ENCODE measurements at places on chromosomes 6 and 20.
A peak's percentile ranks its signal among the peaks of the same experiment; 100 is the strongest.

GRCh38 chr6:136795996-136796395 is 3.7 kb upstream of the MAP3K5 start:
- DNase-seq: no peak

GRCh38 chr6:24646771-24647170 is 780 bp upstream of the KIAA0319 start:
- DNase-seq: no peak

- DNase-seq: no peak
These were observed 30.5 kb upstream of the TLDC2 start for GRCh38 chr20:36845288-36845971.

GRCh38 chr6:137313928-137314855 is 95.0 kb upstream of the IFNGR1 start:
- peak; percentile 25 for DNase-seq

DNA sequence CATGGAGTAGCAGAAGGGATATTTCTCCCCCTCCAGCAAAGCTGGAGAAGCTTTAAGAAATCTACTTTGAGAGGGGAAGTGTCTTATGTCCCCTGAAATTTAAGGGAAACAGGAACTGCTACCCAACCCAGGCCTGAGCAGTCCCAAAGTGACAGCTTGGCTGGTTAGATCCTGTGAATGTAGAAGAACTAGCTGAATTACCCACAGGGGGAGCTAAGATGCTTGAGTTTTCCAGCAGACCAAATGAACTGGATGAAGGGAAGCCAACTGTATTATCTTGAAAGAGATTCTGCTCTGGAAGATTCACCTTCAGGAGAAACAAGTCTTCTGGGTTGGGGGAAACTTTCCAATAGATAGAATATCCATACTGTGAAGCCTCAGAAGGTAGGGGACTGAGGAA is 303.3 kb upstream of the MMS22L start:
- no peak for DNase-seq

GRCh38 chr6:4560221-4561077 is 215.8 kb upstream of the CDYL start:
- DNase-seq: no peak

DNA sequence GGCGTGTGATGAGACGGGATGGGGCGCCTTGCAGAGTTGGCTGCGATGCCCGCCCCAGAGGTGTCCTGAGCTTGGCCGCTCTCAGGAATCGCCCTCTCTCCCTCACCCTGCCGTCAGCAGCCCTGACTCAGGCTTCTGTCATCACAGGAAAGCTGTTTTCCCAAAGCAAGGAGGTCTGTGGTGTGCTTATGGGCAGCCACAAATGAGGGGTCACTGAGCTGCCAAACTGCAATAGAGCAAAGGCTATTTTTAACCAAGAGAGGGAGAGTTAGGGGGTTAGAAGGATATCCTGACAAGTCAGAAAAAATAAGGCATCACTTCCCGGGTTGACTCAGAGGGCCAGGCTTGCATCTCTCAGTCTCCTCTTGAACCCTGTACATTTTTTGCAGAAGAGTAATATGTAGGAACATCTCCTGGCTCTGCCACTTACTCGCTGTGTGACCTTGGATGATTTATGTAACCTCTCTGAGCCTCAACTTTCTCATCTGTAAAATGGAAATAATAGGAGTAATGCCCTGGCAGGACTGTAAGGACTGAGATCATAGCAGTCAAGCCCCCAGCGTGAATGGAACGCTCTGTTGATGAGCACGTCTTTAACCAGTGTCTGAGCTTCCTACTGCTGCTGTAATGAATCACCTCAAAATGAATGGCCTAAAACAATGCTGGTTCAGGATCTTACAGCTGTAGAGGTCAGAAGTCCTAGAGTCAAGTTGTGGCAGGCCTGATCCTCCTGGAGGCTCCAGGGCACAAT is 181.9 kb downstream of the NFATC2 start:
- no peak for DNase-seq

GRCh38 chr6:10465629-10466499 is 51.0 kb upstream of the TFAP2A start:
- DNase-seq: no peak

- no peak for DNase-seq
These were observed 78.5 kb downstream of the CD164 start for GRCh38 chr6:109303640-109304283.

- no peak for DNase-seq
These were observed 56.2 kb upstream of the ARID1B start for GRCh38 chr6:156720691-156721685.

DNA sequence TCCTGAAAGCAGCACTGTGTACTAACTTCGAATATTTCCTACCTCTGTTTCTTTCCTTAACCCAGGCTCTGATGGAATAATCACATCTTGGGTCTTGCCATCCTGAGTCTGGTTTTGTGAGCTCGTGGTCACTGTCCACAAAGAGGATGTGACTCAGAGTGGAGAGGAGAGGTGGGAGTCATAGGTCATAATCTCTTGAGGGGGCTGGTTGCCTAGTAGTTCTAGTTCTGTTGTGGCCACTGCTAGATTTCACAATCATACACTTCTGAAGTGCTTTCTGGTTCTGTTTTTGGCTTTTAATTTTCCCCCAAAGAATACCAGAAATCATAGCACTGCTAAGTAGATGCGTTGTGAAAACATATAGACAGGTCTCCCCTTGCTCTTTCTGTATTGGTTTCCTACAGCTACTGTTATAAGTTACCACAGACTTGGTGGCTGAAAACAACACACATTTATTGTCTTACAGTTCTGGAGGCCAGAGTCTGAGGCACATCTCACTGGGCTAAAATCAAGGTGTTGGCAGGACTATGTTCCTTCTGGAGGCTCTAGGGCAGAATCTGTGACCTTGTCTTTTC is 102.8 kb downstream of the NRSN1 start:
- DNase-seq: no peak

- no peak for DNase-seq
These were observed 21.5 kb downstream of the NOX3 start for GRCh38 chr6:155434096-155434495.

DNA sequence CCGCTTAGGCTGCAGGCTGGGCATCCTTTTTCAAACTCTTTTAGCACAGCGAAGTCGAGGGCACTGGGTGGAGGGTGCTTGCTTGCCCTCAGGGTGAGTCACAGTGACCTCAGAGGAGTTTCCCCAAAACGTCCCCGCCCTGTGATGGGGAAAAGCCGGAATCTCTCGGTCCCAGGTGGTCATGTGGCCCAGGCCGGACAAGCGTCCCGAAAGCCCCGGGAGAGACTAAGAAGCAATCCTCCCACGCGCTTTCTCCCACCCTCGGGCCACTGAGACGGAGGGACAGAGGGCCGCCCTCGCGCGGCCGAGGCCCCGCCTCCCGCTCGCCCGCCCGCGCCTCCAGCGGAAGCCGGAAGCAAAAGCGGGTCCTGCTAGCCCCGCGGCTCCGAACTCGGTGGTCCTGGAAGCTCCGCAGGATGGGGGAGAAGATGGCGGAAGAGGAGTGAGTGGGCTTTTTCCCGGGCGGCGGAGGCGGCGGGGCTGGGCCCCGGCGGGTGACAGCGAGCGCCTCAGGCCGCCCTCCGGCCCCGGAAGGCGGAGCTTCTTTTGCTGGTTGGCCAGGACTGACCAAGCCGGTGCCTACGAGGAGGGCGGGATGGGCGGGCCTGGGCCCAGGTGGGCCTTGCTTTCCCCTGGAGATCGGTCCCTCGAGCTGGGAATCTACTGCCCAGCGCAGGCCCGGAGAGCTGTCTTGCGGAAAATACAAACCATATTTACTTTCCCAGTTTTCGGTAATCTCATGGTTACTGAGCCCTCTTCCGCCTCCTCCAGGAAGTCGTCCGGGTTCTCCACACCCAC is at the start of gene SLC9A8:
SLC9A8 (plus strand) TSS at position 322 of the 798 bp plus-strand sequence; CDS start at position 417, 95 bp downstream.
- peak; percentile 54 for DNase-seq

DNA sequence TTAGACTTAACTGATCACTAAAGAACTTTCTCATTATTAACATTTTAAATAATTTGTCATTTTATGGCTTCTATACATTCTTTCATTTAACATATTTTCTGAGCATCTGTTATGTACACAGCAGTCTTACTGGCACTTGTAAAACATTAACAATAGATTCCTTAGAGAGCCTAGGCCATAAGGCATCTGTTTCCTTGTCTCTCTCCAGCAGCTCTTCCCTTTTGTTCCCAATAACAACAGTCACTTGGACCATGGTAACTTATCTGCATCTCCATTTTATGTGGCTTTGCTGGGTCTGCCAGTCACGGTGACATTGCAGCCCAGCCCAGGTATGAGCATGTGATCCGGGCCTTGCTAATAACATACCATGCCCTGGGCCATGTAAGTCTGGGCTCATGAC is 11.7 kb upstream of the TASP1 start:
- no peak for DNase-seq

- no peak for DNase-seq
These were observed 52.2 kb upstream of the FAM83C start for GRCh38 chr20:35344354-35344837.

DNA sequence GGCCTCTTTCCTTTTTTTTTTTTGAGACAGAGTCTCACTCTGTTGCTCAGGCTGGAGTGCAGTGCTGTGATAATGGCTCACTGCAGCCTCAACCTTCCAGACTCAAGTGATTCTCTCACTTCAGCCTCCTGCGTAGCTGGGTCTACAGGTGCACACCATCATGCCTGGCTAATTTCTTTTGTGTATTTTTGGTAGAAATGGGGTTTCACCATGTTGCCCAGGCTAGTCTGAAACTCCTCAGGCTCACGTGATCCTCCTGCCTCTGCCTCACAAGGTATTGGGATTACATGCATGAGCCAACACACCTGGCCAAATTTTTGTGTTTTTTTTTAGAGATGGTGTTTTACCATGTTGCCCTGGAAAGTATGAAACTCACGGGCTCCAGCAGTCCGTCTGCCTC is 29.3 kb downstream of the SRC start:
- no peak for DNase-seq

- DNase-seq: no peak
These were observed 323.4 kb downstream of the SYNE1 start for GRCh38 chr6:152313542-152314482.

DNA sequence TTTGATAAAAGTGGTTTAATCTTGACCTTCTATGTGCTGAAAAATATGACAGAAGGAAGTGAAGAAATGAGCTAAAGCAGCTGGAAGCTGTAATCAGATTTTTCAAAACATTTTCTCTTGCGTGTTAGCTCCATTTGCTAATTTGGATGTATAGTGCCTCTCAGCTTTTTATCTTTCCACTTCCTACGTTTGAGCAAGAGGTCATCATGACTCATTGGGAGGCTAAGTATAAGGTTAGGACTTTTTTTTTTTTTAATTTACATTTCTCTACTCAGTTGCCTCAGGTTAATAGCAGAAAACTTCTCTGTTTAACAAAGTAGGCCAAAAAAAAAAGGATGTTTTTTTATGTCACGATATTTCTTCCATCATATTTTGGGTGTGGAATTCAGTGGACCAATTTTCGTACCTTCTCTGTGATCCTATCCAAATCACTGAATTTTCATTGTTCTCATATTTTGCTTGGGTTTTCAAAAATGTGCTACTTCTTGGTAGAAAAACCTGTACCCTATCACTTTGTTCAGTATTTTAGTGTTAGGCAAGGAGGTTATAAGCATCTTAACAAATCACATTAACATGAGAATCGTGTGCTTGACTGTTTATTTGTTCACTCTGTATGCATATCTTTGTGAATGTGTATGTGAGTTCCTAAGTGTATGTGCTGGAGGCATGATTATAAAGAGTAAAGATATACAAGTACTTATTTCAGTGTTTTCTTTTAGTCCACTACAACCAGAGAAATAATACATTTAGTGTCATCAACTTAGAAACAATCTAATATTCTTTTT is 1028.3 kb upstream of the EYS start:
- no peak for DNase-seq

- DNase-seq: no peak
These were observed 75.6 kb downstream of the NCOA3 start for GRCh38 chr20:47577314-47577713.

Data from NCI-H2107 (cell line).